H9 (cell line): ENCODE measurements at places on chromosomes 5 and 9. TPM values are rescaled to one million over a fixed set of nuclear protein-coding genes. Genes with fewer than 3 reads are reported as not detected.

DNA sequence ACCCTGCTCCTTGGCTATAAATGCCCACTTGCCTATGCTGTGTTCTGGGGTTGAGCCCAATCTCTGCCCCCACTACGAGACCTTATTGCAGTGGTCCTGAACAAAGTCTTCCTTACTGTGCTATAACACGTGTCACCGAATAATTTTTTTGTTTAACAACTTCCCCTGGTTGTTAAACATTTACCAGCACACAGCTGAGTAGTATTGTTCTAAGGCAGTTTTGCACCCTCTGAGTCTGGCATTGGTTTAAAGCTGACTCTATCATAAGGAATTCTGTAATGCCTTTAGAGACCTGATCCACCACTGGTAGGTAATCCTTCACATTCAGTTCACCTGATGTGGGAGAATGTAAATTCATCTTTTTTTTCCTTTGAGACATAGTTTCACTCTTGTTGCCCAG is 25.6 kb upstream of the ANKRD31 start:
- no peak for DNase-seq

DNA sequence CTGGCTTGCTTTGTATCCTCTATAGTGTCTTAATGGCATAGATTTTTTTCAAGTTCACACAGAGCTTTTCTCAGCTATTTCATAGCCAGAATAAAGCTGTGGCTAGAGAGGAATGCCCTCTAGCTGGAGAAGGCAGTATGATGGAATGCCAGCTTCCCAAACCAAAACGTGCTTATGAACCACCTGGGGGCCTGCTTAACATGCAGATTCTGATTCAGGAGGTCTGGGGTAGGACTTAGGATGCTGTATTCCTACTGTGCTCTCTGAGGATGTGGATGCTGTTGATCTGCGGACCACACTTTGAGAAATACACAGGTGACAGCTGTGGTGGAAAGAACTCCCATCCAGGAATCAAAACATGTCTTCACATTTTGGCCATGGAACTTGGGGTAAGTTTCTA is 49.9 kb upstream of the DPYSL3 start:
- peak; percentile 53 for DNase-seq

DNA sequence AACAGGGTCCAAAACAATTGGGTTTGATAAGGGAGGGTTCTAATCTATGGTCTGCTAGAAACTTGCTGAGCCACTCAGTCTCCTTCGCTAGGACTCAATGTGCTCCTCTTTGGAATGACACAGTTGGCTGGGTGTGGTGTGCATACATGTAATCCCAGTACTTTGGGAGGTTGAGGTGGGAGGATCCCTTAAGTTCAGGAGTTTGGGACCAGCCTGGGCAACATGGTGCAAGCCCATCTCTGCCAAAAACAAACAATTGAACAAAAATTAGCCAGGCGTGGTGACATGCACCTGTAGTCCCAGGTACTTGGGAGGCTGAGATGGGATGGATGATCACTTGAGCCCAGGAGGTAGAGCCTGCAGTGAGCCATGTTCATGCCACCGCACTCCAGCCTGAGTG is 2.7 kb upstream of the KIF4B start:
- no peak for DNase-seq

- peak; percentile 35 for DNase-seq
Observed at GRCh38 chr5:73444499-73445438, 3.8 kb downstream of the FOXD1 start.

- peak; percentile 91 for DNase-seq
Observed at GRCh38 chr9:123353984-123354591, 1.9 kb upstream of the CRB2 start.

- DNase-seq, result no peak
Observed at GRCh38 chr5:83006683-83007283, 70.4 kb downstream of the TMEM167A start.

DNA sequence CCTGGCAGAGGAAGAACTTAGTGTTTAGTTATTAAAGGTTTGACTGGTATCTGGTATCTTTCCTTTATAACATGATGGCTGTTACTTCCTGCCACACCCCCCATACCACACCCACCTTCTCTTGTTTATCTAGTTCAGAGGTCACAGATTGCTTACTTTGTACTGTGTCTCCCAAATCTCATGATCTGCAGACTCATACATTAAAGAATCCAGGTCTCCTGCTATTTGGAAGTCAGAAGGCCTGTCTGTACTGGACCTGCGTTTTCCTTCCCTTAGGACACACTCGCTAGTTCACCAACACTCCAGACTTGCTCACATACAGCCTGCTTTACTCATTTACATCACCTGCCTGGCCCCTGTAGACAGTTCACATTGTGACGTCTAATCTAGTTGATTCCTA is 39.3 kb downstream of the NUDT12 start:
- DNase-seq, result no peak

- no peak for DNase-seq
Observed at GRCh38 chr9:116450378-116451139, 236.5 kb upstream of the TRIM32 start.

DNA sequence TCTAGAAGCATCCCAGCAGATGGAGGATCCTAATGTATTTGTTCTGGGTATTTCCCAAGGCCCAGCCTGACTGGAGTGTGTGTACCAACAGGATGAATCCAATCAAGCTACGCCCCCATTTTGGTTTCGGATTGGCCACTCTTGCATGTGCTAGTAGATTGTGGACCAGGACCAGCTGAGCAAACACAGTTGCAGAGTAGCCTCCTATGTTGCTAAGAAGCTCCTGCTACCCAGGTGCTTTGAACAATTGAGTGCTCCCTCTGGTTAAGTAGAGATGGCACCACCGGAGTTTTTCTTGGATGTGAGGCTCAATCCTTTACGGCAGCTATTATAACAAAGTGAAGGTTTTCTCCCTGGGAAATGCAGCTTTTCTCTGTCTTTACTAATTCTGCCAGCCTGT is 204.5 kb downstream of the NTRK2 start:
- no peak for DNase-seq

- no peak for DNase-seq
Observed at GRCh38 chr9:91214867-91215266, 146.9 kb downstream of the AUH start.

- no peak for DNase-seq
Observed at GRCh38 chr9:72150661-72151060, 1.4 kb downstream of the GDA start.

The CYSRT1 gene
- 1.0 and 1.9 TPM in 2 replicates for total RNA-seq

The PTGDS gene
- total RNA-seq, result 3.6 and 4.8 TPM in 2 replicates

The HAPLN1 gene
- 0.22 and 0.72 TPM in 2 replicates for total RNA-seq

The CDH12 gene
- total RNA-seq, result not detected in 2 replicates

The MEIKIN gene
- total RNA-seq, result not detected in 2 replicates

The ANKRD34B gene
- 0.70 and 0.72 TPM in 2 replicates for total RNA-seq

The PCDHGA2 gene
- total RNA-seq, result 0.90 and 1.1 TPM in 2 replicates

The HMCN2 gene
- 6.7 and 8.6 TPM in 2 replicates for total RNA-seq
